ENCODE measurements at places on chromosomes 6 and 20.

- peak; percentile 49 for DNase-seq
Measured at GRCh38 chr6:33314515-33314942, 651 bp upstream of the TAPBP start.

GRCh38 chr6:73798592-73798991, 102.6 kb downstream of the CD109 start:
- DNase-seq: no peak

- DNase-seq: peak; percentile 27
Measured at GRCh38 chr20:3239026-3239866, at the start of gene SLC4A11. Gene SLC4A11, minus strand, starts transcription at chr20:3239190. Its CDS starts 53 bp downstream, at chr20:3239137.

- no peak for DNase-seq
Measured at GRCh38 chr20:21971436-21971835, 266.0 kb downstream of the PAX1 start.

DNA sequence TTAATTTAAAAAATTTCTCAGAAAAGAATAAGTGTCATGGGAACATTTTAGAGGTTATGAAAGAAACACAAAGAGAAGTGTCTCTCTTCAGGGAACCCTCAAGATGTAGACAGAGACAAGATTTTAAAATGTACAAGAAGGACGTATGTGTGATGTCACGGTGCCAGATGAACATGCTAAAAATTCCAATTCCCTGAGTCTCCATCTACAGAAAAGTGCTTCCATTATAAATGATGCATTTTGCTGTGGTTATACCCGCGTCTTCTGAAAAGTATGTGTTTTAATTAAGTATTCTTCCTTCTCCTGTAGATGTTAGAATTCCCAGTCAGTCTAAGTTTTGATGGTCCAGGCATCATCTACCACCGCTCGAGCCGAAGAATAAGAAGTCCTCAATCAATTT, 489.1 kb downstream of the PREX1 start:
- no peak for DNase-seq

GRCh38 chr6:14542670-14543366, 425.2 kb downstream of the CD83 start:
- no peak for DNase-seq

- no peak for DNase-seq
Measured at GRCh38 chr6:145694083-145694737, 41.1 kb downstream of the EPM2A start.

DNA sequence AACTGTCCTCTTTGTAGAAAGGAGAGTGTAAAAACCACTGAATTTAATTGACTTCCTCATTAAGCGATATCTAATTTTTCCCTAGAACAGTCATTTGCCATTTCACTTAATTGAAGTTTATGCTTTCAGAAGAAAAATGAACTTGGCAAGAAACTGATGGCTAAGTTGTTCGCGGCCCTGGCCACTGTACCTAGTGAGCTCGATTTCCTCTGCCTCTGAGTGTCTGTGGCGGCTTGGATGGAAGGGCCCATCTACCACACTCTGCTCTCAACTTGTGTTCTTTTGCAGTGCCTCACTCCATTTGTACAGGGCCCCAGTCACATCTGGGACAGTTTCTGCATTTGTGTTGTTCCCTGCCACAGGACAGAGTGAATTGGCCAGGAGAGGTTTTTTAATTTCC, 102.9 kb downstream of the BCAS1 start:
- no peak for DNase-seq

DNA sequence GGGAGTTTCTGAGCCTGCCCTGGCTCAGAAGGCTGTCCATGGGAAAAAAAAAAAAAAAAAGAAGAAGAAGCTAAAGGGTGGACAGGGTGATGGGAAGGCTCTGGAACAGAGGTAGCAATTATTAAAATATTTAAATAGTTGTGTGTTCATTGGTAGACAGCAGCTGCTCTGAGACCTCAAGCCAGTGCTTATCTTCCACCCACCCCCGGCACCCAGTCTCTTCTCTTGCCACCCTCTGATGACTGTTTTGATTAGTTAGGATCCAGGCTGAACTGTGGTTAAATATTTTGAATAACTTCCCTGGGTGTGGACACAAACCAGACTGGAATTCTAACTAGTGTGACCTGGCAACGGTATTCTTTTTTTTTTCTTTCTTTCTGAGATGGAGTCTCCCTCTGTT, 16.9 kb upstream of the SRSF3 start:
- DNase-seq: no peak

- no peak for DNase-seq
Measured at GRCh38 chr20:39800548-39800947, 838.4 kb downstream of the DHX35 start.

DNA sequence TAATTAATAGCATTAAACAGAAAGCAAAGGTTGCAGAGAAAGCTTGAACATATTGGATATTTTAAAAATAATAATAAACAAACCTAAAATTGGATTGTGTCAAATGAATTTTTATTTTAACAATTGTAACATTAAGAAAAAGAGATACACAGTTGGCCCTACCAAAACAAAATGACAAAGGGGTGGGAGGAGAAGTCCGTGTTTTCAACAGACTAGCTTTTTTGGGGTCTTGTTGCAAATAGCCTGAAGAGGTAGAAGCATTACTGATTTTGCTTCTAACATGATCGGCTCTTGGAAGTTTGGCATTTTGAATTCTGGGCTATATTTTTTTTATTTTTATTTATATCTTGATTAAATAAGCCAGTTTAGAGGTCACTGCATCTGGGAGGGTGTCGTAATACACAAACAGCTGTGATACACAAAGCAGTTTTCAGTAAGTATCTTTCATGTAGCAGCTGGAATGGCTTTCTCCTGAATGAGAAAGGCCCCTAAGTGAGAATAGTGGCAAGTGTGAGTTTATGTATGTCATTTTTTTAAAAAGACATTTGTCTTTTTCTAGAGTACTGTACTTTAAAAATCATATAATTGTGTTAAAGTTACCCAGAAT, 85.5 kb upstream of the ZNF217 start:
- peak; percentile 6 for DNase-seq

DNA sequence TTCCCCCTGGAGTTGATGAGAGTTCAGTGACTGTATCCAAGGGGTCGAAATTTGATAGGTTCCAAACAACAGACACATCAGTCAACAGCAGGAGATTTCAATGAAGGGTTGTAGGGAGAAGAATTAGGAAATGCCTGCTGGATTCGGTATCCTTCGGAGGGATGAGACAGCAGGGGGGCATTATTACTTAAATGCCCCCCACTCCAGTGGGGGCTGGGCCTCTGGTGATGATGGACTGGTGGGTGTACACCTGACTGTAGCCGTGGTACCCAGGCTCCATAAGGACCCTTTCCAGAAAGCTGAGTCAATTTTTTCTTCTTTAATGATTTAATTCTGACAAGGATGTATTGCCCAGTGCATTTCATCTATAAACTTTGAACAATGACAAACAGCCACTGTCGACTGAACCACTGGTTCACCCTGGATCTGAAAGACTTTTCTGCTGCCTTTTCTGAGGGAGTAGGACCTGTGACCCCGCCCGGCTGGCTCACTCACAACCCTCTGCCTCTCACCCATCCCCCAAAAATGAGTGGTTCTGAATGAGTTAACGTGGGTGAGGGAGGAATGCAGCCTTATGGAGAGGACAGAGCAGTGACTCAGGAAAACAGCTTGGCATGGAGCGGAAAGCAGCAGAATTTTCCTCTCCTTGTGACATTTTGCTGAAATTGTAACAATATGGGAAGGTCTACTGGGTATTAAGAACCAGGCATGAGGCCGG, 41.0 kb downstream of the ZMYND8 start:
- DNase-seq: no peak

GRCh38 chr20:25036331-25036936, 21.5 kb downstream of the ACSS1 start:
- DNase-seq: no peak

DNA sequence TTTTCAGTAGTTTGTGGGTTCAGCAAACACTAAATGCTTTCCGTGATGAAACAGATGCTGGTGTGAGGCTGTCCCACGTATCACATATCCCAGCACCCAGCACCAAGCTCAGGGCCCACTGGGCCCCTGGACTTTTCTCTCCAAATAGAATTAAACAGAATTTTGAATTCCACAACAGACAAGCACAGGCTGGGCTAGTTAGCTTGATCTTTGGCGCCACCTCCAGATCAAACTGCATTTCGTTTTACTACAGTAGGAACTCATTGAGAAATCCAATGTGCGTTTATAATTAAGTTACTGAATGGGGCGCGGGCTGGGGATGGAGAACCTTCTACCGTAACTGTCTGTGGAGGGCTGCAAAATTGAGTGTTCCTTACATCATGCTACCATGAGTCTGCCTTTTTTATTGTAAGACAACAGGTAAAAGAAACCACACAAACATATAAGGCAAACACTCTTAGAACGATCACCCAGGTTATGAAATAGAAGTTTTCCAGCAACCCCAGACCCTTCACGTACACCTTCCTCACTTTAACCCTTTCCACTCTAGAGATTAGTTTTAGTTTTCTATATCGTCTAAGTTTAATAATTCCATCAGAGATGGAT, 107.8 kb downstream of the ZFP64 start:
- DNase-seq: peak; percentile 10

- no peak for DNase-seq
Measured at GRCh38 chr6:3939964-3940363, 90.8 kb downstream of the FAM50B start.

DNA sequence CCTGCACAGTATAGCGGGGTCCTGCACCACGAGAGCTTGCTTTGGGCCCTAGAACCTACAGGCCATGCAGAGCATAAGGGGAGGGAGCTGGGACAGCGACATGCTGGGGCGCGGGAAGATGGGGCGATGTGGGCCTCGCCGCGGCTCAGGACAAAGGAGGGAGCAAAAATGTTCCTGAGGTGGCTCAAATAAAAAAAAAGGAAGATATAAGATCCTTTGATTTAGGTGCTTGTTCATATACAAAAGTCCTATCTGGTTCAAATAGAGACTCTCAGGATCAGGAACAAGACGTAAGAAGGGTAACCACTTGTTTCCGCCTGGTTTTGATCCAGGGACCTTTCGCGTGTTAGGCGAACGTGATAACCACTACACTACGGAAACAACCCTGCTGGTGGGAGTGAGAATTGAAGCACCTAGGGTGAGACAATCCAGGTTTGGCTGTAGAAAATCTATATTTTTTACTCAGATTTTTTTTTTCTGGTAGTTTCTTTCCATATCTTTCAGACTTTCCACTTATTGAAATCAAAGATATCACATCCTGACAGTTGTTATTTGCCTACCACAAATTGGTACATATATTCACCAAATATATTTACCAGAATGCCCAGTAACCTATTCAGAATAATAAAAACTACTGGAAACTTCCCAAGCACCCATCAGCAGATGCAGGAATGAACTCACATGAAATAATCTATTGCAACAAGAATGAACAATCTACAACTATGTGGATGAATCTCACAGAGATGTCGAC, 177.9 kb upstream of the ZNF184 start:
- DNase-seq: no peak

DNA sequence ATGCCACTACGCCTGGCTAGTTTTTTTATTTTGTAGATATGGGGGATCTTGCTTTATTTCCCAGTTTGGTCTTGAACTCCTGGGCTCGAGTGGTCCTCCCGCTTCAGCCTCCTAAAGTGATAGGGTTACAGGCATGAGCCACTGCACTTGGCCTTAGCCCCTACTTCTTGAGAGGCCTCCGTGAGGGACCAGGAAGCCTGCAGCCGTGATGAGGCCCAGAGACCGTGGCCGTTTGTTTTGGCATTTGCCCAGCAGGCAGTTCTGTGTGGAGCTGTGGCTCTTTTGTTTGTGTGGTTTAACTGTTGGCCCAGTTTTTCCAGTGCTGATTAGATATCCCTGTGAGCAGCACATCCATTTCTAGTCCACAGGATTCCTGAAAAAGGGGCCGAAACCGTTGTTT, 39.8 kb downstream of the SRSF3 start:
- no peak for DNase-seq

- no peak for DNase-seq
Measured at GRCh38 chr20:62122654-62123449, 577 bp downstream of the LSM14B start.

GRCh38 chr6:122754191-122754731, 25.3 kb upstream of the FABP7 start:
- peak; percentile 75 for DNase-seq

DNA sequence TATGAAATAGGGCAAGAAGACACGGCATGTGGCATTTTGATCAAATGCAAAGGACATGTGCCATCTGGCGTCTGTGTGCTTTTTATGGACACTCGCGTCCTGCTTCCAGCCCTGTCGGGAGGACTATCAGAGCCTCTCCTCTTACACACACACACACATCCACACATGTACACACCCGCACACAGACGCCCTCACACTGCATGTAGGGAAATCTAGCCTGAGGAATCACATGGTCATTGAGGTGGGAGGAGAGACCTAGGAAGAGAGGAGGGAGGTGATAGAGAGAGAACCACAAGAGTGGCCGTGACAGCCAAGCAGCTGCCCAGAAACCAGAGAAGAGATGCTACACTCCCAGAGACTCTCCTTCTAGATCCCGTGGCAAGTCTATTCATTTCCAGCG, 105.9 kb upstream of the CDYL start:
- no peak for DNase-seq

- no peak for DNase-seq
Measured at GRCh38 chr6:97097068-97098047, 172.8 kb downstream of the KLHL32 start.

DNA sequence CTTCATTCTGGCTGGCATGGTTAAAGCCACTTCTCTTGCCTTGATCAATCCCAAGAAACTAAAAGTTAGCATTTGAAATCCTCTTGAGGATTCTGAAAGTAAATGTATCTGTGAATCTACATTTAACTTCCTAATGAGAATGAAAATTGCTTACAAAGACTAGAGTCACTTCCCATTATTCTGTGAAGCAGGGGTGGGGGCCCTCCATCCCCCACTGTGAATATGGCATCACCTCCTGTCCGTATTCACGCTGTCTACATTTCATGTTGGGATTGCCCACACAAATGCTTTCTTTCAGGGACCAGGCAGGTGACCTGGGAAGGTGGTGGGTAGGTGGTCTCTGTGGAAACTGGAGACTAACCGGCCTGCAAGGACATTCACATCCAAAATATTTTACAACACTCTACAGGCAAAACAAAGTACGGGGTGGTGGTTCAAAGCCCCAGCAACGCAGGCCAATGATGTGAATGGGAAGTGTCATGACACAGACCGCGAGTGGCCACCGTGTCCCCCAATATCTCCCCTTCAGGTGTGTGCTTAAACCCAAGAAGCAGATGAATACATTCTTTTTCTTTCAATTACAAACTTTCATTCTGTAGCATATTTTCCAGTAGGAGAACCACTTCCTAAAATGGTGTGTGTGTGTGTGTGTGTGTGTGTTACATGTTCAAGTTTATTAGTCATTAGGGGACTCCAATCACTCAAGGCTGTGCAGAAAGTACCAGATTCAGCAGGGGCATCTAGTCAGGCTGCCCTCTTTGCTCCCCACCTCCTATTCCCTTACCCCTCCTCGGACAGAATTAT, 132.2 kb downstream of the PRND start:
- no peak for DNase-seq

- DNase-seq: no peak
Measured at GRCh38 chr20:18981962-18982539, 168.5 kb downstream of the SCP2D1 start.

GRCh38 chr20:12047838-12048432, 130.2 kb downstream of the BTBD3 start:
- DNase-seq: no peak

GRCh38 chr20:39214828-39215227, 252.7 kb downstream of the DHX35 start:
- no peak for DNase-seq

- DNase-seq: no peak
Measured at GRCh38 chr6:44289726-44290260, 19.5 kb downstream of the TMEM151B start.

All from AML-193 (cell line).